GM23248 (cell line): ENCODE measurements at places on chromosomes 7 and 10. TPM values are rescaled to one million over a fixed set of nuclear protein-coding genes. Genes with fewer than 3 reads are reported as not detected.

GRCh38 chr7:99623702-99624447 lies 7.1 kb downstream of the ZSCAN25 start:
- DNase-seq = no peak

DNA sequence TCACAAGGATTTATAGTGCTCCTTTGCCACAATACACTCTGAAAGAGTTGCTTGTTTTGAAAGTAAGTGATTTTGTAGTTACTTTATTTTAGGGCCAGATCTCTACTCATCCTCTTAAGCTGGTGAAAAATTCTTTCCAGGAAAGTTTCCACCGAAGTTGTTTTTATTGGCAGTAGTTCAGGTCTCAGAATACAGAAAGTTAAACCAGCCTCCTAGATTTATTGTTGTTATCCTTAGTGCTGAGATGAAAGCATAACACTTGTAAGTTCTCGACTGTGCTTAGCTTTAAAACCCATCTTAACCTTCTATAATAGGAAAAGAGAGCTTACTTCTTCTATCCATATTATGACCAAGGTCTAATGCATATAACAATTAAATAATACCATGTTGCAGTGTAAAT lies 5.5 kb downstream of the AP3M1 start:
- DNase-seq = peak; percentile 83

DNA sequence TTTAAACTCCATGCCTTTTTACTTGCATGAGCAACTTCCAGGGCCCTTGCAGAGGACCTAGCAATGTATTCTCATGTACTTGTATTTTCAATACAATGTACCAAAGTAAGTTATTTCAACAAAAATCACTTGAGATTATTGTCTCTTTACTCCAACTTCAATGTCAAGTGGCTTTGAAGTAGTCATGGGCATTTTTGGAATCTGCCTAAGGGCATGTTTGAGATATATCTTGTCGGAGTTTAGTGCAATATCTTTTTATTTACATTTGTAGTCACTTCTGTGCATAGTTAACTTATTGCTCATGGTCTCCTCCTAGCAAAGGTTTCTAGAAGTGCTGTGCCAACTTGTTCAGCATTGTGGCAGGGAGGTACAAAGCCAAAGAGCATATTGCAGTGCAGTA lies 508.7 kb upstream of the SEMA3D start:
- DNase-seq = peak; percentile 74

- DNase-seq = no peak
Measured at GRCh38 chr10:71028066-71028465, 139.7 kb upstream of the PCBD1 start.

- peak; percentile 94 for DNase-seq
Measured at GRCh38 chr10:48655411-48656240, 29.0 kb upstream of the WDFY4 start.

Gene LOXL4
- 496 and 507 TPM in 2 replicates for total RNA-seq

Gene DENND11
- 3.0 and 7.8 TPM in 2 replicates for total RNA-seq

Gene ZNF804B
- not detected in 2 replicates for total RNA-seq

Gene SFMBT2
- 0.13 and 0.22 TPM in 2 replicates for total RNA-seq

Gene GNAT3
- total RNA-seq = not detected in 2 replicates
